ENCODE measurements at places on chromosomes 3 and 15. TPM values are rescaled to one million over a fixed set of nuclear protein-coding genes. Genes with fewer than 3 reads are reported as not detected.

Gene MESP2
- total RNA-seq, result 0.66 TPM

Gene TUSC7
- not detected for total RNA-seq

Gene SKOR1
- total RNA-seq, result 0.17 TPM

Gene XIRP1
- total RNA-seq, result 0.07 TPM

Gene SPINK8
- total RNA-seq, result not detected

All from smooth muscle cell of the pulmonary artery (primary cell).